ENCODE measurements at places on chromosomes 16 and 17.

- no peak for DNase-seq
Observed at GRCh38 chr16:24054741-24055491, 201.2 kb upstream of the CACNG3 start.

- DNase-seq: peak; percentile 27
Observed at GRCh38 chr16:10964891-10965326, 20.5 kb downstream of the CLEC16A start.

- no peak for DNase-seq
Observed at GRCh38 chr17:57143361-57143760, 58.3 kb downstream of the AKAP1 start.

DNA sequence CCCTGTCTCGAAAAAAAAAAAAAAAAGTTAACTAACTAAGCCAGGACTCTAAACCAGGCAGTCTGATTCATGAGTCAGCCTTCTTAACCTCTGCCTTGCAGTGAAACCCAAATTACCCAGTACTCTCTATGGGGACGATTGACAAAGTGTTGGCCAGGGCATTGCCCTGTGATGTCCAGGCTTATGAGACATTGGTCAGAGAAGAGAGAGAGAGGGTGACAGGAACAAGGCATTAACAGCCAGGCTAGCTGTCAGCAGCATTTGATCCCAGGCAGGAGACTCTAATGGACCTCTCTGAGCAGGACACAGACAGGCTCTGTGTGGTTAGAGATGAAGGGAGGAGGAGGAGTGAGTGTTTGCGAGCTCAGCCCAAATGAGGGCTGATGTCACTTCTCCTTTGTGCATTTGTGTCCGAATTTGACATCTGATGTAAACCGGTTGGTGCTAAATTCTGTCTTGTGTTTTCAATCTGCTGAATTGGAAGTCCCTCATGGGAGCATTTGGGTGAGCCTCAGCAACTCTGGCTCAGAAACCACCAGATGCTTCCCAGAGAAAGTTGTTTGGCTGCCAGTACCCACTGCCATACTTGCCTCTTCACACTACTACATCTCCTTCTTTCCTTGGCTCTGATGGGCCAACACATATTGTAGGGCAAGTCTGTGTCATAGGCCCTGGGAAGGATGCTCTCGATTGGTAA, 4.3 kb upstream of the MYL4 start:
- no peak for DNase-seq

DNA sequence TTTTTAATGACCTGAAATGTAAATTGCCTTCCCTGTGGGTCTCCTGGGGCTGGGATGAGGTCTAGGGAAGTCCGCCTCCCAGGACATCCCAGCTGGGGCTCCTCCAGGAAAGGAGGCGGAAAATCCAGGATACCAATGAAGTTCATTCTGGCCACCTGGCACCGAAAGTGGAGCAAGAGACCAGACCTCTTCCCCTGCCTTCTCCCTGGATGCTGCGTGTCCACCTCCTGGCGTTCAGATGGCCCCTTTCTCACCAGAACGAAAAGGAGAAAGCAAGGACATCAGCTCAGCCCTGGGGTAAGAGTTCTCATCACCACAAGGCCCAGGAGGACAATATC, 20.4 kb downstream of the RBFOX3 start:
- no peak for DNase-seq

GRCh38 chr16:77596261-77596660, 126.1 kb upstream of the NUDT7 start:
- no peak for DNase-seq

- no peak for DNase-seq
Observed at GRCh38 chr17:303168-303567, 49.4 kb downstream of the RPH3AL start.

DNA sequence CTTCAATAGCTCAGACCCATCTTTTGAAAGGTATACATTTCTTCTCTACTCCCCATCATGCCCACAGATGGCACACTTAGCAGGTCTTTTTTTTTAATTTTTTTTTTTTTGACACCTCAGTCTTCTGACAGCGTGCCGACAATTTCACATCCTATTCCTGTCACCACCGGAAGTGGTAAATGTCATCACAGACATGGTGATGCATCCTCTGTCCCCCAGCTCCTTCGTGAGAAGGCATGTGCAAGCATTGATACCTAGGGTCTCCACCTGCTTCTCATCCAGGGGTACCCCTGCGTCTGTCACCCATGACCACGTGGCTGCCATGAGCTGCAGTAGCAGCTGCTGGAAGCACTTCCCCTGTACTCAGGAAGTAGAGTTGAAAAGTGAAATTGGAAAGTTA, 35.6 kb downstream of the ELAC2 start:
- no peak for DNase-seq

DNA sequence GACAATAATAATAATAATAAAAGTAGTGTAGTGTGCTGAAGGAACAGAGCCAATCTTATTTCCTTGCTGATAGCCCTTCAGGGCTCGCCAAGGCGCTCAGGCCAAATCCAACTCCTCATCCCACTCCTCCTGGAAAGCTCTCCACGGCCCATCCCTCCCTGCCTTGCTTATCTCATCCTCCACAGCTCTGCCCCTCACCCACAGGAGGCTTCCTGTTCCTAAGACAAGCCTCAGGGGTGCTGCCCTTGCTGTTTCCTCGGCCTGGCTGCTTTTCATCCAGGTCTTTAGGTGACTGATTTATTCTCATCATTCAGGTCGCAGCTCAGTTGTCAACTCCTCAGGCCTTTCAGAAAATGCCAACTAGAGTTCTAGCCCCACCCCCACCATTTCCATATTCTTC, 11.2 kb downstream of the GTF3C1 start:
- no peak for DNase-seq

GRCh38 chr17:17258998-17259397, 22.0 kb upstream of the FLCN start:
- no peak for DNase-seq

DNA sequence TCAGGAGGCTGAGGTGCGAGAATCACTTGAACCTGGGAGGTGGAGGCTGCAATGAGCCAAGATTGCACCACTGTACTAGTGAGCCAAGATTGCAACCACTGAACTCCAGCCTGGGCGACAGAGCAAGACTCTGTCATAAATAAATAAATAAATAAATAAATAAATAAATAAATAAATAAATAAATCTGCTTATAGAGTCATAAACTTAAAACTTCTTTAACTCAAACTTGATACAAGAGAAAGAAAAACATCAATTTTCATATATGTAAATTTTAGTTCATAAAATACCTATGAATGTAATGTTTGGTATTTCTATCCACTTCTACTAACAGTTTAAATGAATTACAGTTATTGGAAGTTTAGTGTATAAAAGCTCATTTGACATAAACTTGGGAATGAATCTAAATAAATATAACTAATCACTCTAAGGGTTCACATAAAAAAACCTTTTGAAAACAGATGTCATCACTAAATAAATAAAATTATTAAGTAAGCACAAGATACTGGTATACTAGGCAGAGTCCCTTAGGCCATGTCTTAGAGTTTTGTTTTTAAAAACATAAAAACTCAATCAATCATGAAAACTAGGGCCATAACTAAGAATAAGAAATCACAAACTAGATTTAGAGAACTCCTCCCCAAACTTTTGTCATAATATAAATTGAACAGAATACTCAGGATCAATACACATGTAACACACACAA, 54.1 kb downstream of the SMURF2 start:
- DNase-seq: no peak

- no peak for DNase-seq
Observed at GRCh38 chr17:18144855-18145254, 36.3 kb downstream of the MYO15A start.

Measured in stimulated activated CD8-positive, alpha-beta memory T cell treated with anti-CD3 and anti-CD28 coated beads, Interleukin-4, amount 100 ng/mL, for 1 hour (primary cell).